ENCODE measurements at places on chromosomes 3 and 15.

GRCh38 chr3:128367761-128368160, 98.9 kb downstream of the DNAJB8 start:
- no peak for ATAC-seq

- no peak for ATAC-seq
Observed at GRCh38 chr15:39685999-39686613, 96.5 kb downstream of the FSIP1 start.

DNA sequence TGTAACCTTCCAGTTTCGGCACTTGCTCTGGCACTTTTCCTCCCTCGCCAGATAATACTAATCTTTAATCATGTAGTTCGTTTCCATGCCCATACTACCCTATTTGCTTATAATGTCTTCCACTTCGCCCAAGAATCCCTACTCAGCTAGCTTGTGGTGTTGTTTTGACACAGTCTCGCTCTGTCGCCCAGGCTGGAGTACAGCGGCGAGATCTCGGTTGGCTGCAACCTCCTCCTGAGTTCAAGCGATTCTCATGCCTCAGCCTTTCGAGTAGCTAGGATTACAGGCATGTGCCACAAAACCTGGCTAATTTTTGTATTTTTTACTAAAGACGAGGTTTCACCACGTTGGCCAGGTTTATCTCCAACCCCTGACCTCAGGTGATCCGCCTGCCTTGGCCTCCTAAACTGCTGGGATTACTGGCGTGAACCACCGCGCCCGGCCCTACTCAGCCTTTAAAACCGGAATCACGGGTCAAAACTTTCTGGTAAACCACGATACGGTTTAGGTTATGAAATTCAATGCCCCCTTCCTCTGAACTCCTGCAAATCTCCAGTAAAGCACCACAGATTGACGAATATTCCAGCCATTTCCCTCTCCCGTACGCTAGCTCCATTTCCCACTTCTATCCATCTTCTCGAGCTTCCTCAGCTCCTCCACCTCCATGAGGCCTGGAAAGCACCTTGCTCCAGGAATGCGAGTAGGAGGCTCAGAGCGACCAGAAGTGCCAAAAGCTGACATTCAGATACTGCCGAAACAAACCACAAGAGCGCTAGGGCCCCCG, 878 bp upstream of the RAD51 start:
- no peak for ATAC-seq

- ATAC-seq, result no peak
Observed at GRCh38 chr3:49500205-49500731, 30.2 kb downstream of the DAG1 start.

DNA sequence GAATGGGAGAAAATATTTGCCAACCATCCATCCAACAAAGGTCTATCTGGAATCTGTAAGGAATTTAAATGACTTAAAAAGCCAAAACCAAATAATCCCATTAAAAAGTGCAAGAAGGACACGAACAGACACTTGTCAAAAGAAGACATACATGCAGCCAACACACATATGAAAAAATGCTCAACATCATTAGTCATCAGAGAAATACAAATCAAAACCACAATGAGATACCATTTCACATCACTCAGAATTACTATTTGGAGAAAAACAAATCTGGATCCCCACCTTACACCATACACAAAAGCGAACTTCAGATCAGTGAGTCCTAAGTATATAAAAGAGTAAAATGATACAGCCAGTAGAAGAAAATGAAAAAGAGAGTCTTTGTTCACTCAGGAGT, 58.6 kb upstream of the MNS1 start:
- no peak for ATAC-seq

- no peak for ATAC-seq
Observed at GRCh38 chr15:88012688-88013087, 243.9 kb downstream of the NTRK3 start.

- ATAC-seq, result no peak
Observed at GRCh38 chr15:79897380-79897678, 515 bp upstream of the MTHFS start.

GRCh38 chr3:46716461-46717441, 918 bp downstream of the PRSS50 start:
- ATAC-seq, result no peak

- ATAC-seq, result no peak
Observed at GRCh38 chr3:64109438-64109837, 86.1 kb upstream of the PSMD6 start.

GRCh38 chr3:139537361-139537760, 2.2 kb downstream of the RBP1 start:
- no peak for ATAC-seq

- no peak for ATAC-seq
Observed at GRCh38 chr15:41605566-41605965, 46.6 kb downstream of the TYRO3 start.

DNA sequence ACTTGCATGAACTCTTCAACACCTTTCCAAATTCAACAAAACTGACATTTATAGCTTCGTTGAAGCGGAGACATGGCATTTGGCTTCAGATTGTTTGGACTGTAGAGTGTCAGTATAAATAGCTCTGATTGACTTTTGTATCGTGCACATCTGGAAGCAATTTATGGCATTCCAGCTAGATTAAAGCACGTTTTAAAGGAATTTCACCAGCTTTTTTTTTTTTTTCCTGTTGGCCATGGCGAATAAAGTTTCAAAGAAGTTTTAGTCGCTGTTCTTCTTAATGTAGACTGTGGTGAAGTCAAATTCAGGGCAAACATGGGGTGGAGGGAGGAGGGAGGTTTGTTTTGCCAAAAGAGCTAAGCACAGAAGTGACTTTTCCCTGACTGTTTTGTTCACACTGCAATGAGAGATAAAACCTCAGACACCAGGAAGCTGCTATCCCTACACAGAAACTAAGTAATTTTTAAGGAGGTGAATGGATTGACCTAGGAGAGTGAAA, 391.0 kb upstream of the RARB start:
- no peak for ATAC-seq

- ATAC-seq, result no peak
Observed at GRCh38 chr3:17390785-17391184, 351.6 kb downstream of the TBC1D5 start.

GRCh38 chr3:119315600-119316312, 21.6 kb downstream of the ARHGAP31 start:
- ATAC-seq, result no peak

DNA sequence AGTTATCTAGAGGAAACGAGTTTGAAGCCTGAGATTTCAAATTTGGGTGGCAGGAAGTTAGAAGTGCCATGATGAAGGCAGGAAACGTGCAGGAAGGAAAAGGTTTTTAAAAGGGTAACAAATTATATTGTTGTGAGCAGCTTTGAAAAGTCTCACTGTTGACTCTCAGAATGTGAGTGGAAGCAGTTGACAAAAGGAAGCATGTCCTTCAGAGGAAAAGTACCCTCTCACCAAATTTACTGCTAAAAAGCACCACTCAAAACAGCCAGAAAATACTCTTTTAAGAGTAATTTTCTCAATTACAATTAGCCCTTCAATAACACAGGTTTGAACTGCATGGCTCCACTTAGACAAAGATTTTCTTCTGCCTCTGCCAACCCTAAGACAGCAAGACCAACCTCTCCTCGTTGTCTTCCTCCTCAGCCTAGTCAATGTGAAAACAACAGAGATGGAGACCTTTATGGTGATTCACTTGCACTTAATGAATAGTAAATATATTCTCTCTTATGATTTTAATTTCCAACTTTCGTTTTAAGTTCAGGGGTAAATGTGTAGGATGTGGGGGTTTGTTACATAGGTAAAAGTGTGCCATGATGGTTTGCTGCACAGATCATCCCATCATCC, 117.1 kb upstream of the LIPC start:
- peak; percentile 82 for ATAC-seq

GRCh38 chr3:124322309-124322880, 330.5 kb upstream of the ROPN1 start:
- no peak for ATAC-seq

GRCh38 chr3:127428344-127428997, 140.6 kb upstream of the PRR20G start:
- ATAC-seq, result no peak

GRCh38 chr3:197406266-197406665, 107.9 kb upstream of the DLG1 start:
- ATAC-seq, result no peak

GRCh38 chr3:114863848-114864247, 283.2 kb downstream of the ZBTB20 start:
- no peak for ATAC-seq

- no peak for ATAC-seq
Observed at GRCh38 chr3:170506556-170506955, 79.3 kb downstream of the SLC7A14 start.

DNA sequence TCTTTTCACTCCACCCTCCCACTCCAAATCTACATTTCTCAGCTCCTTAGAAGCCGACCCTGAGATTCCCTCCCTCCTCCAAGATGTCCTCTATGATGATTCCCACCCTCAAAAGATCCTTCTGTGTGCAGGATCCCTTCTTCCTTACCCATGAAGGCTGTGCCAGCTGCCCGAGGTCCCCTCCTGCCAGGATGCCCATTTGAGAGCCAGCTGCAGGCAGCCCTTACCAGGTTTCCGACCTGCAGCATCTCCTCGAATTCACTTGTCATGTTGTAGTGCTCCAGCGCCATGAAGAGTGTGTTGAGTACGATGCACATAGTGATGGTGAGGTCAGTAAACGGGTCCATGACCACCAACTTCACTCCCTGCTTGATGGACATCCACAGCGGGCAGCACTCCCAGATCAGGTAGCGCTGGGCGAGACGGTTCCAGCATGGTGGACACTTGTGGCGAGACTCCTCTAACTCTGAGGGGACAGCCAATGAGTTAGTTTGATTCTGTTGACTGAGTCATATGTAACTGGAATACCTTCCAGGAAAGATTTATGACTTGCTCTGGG, 51.9 kb downstream of the SCN5A start:
- no peak for ATAC-seq
